AML-193 (cell line): ENCODE measurements at places on chromosomes 7 and 10.

DNA sequence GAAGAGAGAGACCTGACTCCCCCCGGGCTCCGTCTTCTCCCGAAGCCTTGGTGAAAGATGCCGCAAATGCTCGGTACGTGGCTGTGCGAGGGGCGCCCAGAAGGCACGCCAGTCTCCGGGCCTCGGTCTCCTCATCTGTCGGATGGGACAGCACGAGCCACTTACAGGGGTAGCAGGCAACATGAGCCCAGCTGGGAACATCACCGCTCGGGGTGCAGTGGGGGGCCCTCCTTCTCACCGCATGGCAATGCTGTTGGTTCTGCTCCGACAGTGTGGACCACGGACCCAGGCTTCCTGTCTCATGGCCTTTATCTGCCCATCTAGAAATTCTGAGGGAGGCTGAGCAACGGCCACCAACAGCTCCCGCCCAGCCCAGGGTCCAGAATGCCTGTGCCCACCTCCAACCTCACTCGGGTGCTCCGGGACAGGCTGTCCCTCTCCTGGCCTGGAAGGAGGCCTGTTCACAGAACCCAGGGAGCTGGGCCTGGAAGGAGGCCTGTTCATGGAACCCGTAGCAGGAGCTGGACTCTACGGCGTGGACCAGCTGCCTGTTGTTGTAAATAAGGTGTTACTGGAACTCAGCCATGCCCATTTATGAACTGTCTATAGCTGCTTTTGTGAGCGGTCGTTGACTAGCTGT, 15.8 kb downstream of the ADAP1 start:
- no peak for DNase-seq

DNA sequence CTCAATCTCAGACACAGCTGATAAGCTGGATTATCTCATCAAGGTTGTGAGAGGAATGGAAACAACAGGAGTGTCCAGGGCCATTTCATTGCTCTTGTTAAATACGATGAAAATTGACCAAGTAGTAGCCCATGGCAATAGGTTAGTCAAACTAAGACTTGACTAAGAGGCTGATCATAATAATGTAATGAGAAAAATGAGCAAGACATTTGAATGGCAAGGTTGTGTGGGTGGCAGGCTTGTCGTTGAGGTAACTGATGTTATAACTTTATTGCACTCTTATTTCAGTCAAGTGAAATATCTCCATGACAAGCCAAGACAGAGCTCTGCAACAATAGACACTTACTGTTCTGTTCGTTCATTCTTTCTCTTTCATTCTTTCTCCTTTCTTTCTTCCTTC, 532.0 kb downstream of the GATA3 start:
- DNase-seq: no peak

GRCh38 chr10:63812501-63812900, 291.3 kb downstream of the REEP3 start:
- DNase-seq: no peak

- DNase-seq: no peak
These were observed 25.5 kb upstream of the AMZ1 start for GRCh38 chr7:2662273-2663120.

- DNase-seq: no peak
These were observed 23.4 kb downstream of the KBTBD2 start for GRCh38 chr7:32868116-32868515.

DNA sequence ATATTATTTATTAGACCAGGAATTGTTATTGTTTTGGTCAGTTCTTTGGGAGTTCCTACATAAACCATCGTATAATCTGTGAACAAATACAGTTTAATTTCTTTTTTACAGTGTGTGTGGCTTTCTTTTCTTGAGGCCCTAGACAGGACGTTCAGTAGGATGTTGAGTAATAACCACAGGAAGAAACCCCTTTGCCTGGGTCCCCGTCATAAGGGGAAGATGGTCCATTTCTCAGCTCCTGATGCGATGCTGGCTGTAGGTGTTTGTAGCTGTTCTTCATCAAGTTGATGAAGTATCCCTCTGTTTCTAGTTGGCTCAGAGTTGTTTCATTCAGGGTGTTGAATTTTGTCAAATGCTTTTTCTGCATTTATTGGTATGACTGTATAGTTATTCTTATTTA, 219.7 kb upstream of the ADARB2 start:
- DNase-seq: no peak

DNA sequence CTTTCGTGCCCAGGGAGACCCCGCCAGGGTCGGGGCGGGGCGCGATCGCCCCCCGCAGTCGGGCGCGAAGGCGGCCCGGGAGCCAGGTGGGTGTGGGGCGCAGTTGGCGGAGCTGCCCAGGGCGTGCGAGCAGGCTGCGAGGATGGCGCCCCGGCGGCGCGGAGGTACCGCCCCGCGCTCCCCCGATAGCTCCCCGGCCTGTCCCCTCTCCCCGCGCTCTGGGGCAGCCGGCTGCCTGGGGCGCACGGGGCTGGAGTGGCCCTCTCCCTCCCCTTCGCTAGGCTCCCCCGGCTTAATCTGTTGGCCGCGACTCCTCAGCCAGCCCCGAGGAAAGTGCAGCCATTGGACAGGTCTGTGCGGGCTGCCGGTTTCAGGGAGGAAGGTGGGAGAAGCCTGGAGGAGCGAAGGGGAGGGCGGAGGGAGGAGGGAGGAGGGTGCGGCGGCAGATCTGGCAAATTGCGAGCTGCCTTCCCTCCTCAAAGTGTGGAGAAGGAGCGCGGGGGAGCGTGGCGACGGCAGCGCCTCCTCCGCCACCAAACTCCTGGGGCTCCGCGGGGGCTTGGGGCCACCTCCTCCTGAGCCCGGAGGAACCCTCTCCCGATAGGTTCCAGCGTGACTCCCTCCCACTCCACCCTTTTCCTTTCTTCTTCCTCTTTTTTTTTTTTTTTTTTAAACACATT, 361 bp upstream of the PLXDC2 start:
- peak; percentile 9 for DNase-seq

DNA sequence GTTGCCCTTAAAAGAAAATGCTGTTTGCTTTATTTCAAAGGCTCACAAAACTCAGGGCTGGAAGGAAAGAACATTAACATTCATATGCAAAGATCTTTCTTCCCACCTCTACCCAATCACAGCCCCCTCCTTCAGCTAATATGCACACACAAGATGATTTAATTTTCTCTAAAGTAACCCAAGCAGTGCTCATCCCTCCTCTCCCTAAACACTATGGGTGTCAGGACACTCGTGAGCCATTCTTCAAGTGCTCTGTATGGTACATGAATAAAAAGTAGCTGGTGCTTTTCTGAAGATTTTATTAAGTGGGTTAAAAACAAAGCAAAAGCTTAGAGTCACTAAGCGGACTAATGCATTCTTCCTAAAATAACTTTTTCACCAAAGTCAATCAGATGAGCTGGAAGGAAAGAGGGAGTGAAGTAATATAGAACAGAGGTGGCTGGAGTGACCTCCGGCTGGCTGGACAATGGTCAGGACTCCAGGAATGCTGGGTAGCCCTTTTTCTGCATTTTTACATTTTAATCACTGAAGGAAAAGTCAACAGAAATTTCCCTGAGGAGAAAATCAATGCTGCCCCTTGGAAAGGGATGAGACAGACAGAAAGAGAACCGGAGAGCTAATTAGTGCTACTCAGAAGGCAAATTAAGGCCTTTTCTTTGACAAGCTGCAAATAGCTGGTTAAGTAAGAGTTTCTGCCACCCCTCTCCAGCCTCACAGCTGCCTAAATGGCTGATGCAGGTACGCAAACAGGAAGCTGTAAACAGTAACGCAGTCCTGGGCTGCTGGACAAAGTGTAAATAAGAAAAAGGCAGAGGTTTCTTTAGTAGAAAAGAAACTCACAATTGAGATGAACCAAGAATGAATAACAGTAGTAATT, 6.6 kb downstream of the DGKI start:
- no peak for DNase-seq

- no peak for DNase-seq
These were observed 449.5 kb upstream of the MKI67 start for GRCh38 chr10:128575761-128576160.

GRCh38 chr10:97928897-97929296, 79.3 kb downstream of the GOLGA7B start:
- no peak for DNase-seq

DNA sequence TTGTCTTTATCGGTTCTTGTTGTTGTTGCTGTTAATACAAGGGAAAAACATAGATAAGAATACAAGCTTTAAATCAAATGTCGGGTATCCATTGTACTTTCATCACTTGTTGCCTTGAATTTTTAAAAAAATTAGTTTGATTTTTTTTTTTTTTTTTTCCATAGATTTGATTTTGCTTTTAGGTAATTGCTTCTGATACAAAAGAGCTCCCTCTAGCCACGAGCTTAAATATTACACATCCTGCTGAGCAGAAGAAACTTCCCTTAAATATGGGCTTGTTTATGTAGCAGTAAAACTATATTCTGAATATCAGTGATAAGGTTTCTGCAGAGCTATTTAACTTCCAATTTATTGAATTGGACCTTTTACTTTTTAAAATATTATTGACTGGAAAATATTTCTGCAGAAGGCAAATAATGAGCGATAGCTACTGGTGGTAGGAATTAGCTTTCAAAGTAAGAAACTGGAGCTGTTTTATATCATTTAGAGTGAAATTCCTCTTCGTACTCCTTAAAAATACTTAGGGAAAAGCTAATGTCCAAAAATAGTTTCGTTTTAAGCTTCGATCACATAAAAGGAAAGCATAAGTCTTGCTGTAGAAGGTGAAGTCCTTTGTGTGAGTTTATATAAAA, 216.9 kb downstream of the POLR1F start:
- peak; percentile 11 for DNase-seq

DNA sequence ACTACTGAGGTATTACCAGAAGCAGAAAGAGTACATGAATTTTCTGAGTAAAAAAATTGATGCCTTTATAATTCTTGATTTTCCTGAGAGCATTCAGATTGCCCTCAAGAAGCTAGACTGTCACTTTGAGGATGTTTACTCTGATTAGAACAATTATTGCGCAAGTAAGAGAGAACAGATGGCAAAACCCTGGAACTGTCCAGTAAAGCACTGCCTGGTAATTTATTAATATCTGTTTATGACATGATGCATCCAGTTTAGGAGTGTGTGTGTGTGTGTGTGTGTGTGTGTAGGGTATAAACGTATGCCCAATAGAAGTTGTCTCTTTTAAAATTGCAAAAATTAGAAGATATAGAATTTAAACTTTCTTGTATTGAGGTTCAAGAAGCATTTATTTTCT, 379.7 kb downstream of the PHTF2 start:
- no peak for DNase-seq
